ENCODE measurements at places on chromosomes 7 and 10. TPM values are rescaled to one million over a fixed set of nuclear protein-coding genes. Genes with fewer than 3 reads are reported as not detected.

DNA sequence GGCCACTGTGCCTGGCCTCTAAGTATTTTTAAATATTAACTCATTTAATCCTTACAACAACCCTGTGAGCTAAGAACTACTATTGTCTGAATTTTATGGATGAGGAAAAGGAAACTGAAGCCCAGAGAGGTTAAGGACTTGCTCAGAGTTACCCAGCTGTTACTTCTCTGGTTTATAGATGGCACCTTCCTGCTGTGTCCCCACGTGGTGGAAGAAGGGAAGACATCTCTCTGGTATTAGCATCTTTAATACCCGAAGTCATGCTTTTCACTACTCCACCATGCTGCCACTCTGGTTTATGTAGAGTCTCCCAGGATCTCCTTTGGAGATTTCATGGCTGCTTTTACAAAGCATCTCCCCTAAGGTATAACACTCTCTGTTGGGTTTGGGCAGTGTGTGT, 105.5 kb upstream of the MKLN1 start:
- DNase-seq: peak; percentile 34

GRCh38 chr7:24334012-24334411, 50.0 kb downstream of the NPY start:
- no peak for DNase-seq

DNA sequence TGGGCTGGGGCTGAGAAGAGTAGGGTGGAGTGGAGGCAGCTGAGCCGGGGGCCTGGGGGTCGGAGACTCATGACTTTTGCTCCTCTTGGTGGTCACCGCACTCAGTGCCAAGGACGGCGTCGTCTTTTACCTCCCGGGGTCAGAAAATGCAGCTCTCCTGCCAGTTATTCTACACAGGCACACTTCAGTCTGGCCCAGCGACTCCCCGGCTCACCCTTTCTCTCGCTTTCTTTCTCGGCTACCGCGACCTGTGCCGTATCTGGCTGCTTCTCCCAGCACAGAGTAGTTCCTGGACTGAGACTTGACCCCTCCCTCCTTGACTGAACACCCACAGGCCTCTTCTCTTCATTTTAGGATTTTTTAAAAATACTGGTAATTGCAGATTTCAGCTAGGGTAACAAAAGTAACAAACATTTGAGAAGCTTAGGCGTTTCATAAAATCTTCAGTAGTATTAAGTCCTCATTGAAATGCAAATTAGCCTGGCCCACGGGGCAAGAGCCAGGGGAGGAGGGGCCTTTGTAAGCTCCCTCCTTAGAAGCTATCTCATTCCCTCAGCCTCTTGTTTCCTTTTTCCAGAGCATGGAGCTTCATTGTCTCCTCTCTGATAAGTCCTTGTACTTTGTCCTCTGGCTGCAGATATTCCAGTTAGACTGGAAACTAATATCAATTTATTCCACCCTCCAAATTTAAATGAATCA, 1.1 kb upstream of the PRLHR start:
- no peak for DNase-seq

GRCh38 chr7:739455-739982, 12.4 kb upstream of the PRKAR1B start:
- DNase-seq: no peak

- DNase-seq: no peak
Measured at GRCh38 chr7:90980545-90980944, 283.7 kb upstream of the FZD1 start.

DNA sequence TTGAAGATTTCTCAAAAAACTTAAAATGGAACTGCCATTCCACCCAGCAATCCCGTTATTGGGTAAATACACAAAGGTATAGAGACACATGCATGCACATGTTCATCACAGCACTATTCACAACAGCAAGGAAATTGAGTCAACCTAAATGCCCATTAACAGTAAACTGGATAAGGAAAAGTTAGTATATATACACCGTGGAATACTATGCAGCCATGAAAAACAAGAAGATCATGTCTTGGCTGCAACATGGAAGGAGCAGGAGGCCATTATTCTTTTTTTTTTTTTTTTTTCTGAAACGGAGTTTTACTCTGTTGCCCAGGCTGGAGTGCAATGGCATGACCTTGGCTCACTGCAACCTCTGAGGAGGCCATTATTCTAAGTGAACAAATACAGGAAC, 749.0 kb downstream of the MAGI2 start:
- DNase-seq: no peak

DNA sequence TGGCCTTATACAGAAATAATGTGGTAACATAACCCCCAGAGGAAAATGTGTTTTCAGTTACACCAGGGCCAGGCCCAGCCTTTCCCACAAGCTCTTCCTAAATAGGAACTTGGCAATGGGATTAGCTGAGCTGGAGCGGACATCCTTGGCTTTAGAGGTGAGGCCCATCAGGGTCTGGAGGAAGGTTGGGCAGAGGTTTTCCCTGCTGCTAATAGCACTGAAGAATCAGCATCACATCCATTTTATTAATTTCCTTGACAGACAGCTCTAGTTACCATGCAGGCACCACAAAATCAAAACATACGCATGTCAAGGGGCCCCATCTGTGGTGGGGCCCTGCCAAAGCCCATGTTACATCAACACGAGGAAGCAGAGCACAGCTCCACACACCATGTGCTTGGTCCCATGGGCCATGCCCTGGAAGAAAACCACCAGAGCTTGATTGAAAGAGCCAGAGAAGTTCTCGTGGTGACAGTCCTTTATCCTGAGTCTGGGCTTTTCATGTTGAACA, 566.6 kb downstream of the KCNMA1 start:
- peak; percentile 92 for DNase-seq

GRCh38 chr10:119243967-119244366, 36.6 kb downstream of the GRK5 start:
- no peak for DNase-seq

DNA sequence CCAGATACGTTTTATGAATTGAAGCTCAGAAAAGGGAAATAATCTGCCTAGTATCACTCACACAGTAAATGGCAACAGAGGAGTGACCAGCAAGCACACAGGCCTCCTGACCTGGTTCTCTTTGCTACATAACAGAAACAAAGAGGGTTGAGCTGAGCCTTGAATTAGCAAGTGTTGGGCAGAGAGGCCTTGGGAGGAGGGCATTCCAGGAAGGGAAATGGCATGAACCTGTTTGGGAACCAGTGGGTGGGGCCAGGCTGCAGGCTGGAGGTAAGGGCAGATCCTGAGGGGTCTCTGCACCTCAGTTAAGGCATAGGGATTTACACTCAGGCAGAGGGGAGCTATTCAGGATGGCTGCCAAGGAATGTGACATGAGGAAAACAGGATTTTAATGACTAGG, 24.8 kb upstream of the CYCS start:
- DNase-seq: no peak

DNA sequence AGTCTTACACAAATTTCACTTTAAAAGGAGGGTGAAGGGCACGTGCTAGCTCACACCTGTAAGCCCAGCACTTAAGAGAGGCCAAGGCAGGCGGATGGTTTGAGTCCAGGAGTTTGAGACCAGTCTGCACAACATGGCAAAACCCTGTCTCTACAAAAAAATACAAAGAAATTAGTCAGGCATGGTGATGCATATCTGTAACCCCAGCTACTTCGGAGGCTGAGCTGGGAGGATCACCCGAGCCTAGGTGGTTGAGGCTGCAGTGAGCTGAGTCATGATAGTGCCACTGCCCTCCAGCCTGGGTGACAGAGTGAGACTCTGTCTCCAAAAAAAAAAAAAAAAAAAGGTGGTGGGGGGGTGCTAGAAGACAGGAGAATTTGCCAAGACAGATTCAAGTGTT, 237.3 kb upstream of the KLF14 start:
- no peak for DNase-seq

- no peak for DNase-seq
Measured at GRCh38 chr10:12721334-12721733, 280.2 kb downstream of the CCDC3 start.

CAMK2B gene
- total RNA-seq: 1.2 TPM

MSS51 gene
- total RNA-seq: 0.83 TPM

C10orf67 gene
- not detected for total RNA-seq

All from esophagus muscularis mucosa (tissue), 4 donors.